HFF-Myc (cell line): ENCODE measurements at places on chromosomes 6 and 20.

DNA sequence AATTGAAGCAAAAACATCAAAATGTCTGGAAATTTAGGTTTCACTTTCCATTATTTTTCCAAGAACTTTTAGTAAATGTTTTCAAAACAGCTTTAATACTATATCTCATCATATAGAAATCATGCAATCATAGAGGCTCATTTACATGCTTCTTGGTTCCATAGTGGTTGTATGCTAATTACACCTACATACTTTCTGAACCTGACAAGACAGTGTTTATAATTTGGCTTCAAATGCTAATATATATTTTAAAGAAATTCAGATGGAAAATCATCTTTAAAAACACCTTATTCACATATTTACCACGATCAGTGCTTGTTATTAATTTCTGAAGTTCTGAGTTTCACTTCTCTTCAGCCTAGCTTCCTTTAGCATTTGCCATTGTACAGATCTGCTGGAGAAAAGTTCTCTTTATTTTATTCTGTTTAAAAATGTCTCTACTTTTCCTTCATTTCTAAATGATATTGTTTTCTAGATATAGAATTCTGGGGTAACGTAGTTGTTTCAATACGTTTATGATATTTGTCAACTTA, 89.9 kb downstream of the PLCB1 start:
- no peak for DNase-seq

DNA sequence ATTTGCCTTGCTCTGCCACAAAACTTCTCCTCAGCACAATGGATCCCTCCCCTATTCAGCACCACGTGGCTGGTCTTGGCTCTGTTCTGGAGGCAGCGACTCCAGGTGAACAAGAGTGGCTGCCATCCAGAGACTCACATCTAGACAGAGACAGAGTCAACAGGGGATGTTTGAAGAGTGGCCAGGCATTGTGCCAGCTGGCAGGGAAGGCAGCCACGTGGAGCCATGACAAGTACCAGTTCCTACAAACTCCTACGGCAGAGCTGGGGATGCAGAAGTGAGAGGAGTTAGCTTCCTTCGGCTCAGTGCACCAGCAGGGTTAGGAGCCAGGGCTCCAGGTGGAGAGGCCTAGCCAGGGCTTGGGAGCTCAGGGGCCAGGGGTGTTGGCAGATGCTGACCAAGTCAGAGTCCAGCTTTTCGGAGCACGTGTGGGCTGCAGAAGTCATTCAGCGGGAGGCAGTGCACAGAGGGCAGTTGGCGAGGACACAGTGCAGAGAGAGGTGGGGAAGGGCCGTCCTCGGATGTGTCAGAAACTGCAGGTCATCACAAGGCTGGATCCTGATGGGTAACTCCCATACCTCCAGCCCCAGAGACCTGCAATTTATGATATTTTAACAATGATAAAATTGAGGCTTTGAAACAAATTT, 171.7 kb upstream of the PDE10A start:
- no peak for DNase-seq

DNA sequence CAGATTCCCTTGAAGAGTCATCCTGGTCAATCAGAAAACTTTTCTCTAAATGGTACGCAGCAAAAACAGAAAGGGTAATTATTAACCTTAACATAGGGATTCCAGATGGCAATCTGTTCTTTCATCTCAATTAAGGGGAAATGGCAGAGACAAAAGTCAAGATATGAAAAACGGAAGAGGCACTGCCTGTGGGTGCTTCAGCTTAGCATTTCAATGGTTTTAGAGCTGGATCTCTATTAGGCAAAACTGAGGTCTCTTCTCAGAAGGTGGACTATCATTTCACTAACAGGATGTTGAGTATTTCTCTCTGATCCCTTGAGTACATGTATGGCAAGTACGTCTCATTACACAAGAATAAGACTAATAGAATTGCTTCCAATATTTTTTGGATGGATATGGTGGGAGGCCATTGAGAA, 296.9 kb downstream of the HIVEP2 start:
- no peak for DNase-seq

- DNase-seq, result no peak
Measured at GRCh38 chr6:89132057-89132456, 13.8 kb upstream of the PM20D2 start.

- DNase-seq, result no peak
Measured at GRCh38 chr20:47622118-47622665, 120.5 kb downstream of the NCOA3 start.

DNA sequence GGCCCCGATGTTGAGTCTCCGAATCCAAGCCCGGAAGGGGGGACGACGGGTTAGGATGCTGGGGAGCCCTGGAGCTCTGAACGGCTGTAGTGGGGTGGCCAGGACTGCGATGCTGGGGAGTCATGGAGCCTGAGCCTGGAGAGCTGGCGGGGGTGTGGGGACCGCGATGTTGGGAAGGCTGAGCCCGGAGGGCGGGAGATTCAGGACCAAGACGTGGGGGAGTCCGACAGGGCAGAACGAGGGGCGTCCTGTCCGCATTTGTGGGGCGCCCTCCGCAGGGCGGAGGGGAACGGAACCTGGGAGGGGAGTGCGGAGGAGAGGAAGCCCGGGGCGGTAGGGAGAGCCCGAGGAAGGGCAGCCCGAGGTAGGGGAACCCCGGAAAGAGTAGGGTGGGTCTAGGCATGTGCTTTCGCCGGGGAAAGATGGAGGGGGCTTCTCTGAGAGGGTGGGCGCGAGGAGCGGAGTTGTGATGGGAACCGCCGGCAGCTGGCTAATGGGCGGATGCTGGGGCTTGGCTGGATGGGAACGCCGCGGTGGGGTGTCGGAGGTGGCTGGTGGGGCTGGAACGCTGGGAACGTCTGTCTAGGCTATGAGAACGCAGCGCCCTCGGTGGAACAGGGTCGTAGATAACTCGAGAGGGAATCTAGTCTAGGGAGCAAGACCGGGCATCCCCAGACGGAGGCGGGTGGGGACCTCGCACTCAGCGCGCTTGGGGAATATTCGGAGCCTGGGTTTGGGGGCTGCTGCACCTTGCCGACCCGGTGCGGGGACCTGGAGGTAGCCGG, 684 bp downstream of the PAQR8 start:
- no peak for DNase-seq

GRCh38 chr20:43408848-43409576, 48.7 kb upstream of the SRSF6 start:
- peak; percentile 19 for DNase-seq

DNA sequence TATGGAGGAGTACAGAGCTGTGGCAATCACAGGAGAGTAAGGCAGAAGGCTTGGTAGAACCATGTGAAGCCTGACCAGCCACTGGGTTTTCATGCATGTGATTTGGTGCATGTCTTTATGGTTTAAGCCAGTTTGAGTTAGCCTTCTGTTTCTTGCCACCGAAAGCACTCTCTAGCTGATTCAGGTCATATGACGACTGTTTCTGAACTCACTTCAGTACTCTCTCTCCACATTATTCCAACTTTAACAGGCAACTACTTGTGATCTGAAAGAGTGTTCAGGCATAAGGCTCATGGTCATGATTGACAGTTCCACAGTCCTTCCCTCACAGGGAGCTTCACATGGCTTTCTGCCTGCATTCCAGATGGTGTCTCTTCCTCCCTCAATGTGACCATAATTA, 63.3 kb upstream of the TAB2 start:
- no peak for DNase-seq

DNA sequence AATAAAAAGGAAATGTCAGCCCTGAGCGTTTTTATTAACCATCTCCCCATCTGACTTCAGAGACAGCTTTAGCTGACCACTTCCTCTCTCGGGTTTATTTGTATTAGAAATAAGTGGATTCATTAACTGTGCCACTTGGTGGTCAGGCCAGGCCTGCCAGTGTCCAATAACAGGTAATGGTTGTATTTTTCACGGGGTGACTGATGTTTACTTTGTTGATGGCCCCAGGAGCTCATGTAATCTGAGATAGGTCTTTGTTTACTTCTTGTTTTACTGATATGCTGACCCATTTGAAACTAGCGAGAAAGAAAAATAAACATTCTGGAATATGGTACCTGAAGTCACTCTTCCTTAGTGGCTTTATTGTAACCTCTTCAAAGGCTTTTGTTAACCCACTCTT, 504.3 kb upstream of the SLC35B3 start:
- DNase-seq, result no peak

- no peak for DNase-seq
Measured at GRCh38 chr20:8250539-8251200, 118.6 kb downstream of the PLCB1 start.

DNA sequence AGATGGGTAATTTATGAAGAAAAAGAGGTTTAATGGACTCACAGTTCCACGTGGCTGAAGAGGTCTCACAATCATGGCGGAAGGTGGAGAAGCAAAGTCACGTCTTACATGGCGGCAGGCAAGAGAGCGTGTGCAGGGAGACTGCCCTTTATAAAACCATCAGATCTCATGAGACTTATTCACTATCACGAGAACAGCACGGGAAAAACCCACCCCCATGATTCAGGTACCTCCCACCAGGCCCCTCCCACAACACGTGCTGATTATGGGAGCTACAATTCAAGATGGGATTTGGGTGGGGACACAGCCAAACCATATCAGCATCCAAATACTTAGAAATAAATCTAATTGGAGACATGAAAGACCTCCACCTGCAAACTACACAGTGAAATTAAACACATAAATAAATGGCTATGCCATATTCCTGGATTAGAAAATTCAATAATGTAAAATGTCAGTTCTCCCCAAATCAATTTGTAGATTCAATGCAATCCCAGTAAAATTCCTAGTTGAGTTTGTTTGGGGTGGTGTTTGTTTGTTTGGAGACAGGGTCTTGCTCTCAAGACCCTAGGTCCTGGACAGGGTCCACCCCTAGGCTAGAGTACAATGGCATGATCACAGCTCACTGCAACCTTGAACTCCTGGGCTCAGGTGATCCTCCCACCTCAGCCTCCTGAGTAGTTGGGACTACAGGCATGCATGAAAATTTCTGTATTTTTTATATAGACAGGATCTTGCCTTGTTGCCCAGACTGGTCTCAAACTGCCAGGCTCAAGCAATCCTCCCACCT, 101.6 kb downstream of the TAF4 start:
- no peak for DNase-seq

GRCh38 chr6:127581576-127581975, 4.6 kb downstream of the C6orf58 start:
- DNase-seq, result no peak

DNA sequence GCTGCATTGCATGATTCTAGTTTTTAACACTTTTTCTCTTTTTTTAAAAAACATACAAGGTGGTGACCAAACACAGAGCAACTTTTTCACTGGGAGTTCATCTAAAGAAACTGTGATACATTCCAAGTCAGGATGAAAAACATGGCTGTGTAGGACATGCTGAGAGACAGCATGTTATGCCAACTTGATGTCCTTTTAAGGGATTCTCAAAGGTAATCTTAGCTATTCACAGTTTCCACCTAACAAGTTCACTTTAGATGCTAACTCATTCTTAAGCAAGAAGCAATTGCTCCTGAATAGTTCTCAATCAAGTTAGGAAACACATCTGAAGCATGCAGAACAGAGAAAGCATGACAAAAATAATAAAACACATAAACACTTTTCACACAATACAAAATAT, 3.3 kb downstream of the ASCC3 start:
- no peak for DNase-seq

- peak; percentile 71 for DNase-seq
Measured at GRCh38 chr6:22727710-22728109, 158.3 kb downstream of the HDGFL1 start.

DNA sequence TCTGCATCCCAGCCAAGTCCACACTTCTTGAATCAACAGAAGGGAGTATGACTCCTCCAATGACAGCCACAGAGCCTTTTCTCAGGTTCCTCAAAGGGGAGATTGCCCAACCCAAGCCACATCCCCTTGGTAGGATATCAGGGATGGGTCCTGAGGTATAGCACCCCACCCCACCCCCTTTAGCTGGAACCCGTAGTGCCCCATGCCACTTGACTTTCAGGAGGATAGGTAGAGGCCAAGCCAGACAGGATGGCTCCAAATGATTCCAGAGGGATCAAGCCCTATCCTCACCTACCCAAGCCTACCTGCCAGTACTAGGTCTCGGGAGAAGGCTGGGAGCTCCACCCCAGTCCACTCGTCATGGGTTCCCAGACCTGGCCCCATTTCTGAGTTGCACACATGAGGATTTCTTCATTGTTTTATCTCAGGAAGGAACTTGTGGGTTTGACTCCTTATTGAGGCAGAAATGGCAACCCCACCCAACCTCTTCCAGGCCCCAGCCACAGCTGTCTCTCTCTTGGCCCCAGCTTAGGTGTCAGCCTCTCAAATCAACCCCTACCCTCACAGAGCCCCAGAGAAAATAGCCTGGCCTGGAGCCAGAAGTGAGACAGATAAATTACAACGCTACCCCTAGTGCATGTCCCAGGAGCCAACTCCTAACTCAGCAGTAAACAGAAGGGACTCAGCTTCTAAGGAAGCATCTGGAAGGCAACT, 3.6 kb downstream of the CCND3 start:
- no peak for DNase-seq

DNA sequence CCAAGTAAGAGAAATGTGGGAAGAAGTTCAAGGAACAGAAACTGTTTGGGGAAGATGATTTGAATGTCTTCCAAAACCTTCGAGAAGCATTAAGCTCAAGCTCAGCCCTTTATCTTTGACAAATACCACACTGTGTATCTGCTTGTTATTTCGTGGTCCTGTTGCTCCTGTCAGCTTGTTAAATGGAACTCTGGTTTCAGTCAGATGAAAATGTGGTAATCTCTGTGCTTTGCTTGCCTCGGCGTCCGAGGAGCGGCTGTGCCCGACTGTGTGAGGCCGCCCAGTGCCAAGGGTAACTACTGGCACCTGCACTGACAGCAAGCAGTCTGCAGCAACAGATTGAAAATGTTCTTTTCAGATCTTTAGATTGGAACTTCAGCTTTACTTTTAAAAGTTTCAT, 577.9 kb upstream of the FLRT3 start:
- no peak for DNase-seq

DNA sequence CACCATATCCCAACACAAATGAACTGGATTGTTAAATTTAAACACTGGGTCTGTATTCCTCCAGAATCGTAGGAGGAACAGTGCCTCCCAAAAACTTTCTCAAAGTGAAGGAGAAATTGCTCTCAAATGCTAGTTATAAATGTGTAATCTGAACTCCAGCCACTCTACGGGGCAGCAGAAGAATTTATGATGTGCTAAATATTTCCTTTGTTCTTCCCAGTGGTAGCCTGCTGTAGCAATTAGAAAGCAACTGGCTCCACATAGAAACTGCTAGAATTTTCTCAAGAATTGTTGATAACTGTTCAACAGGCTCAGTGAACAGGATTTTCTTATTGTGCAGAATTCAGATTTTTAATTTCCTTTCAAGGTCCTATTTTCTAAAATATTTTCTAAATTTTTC, 49.8 kb upstream of the EYA4 start:
- no peak for DNase-seq

DNA sequence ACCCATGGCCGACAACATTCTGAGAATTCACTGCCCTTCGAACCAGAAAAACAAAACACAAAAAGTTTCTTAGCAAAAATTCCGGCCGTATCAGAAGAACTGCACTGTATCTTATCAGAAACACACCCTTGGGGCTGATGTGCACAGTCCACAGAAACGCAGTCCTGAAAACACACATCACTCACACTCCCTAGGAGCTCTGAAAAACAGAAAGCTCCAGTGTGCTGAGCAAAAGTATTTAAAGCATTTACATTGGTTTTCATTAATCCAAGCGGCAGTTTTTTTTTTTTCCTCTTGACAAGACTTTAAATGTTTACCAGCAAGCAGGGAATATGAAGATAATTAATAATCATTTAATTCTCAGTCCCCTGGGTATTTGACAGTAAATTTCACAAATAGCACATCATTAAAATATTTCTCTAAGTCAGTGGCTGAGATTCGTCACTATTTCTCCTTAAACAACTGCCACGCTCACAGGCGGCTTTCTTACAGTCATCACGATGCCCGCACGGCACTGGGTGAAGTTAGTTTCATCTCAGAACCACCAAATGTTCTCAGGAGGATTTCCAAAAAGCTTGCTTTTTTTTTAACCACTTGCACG, 13.3 kb downstream of the NFATC2 start:
- DNase-seq, result no peak

GRCh38 chr6:70045413-70045812, 179.1 kb downstream of the COL19A1 start:
- no peak for DNase-seq
